Transverse colon (tissue), 4 donors: ENCODE measurements at places on chromosomes 7 and 10. TPM values are rescaled to one million over a fixed set of nuclear protein-coding genes. Genes with fewer than 3 reads are reported as not detected.

Gene GRID1
- total RNA-seq = 0.40 TPM

DNA sequence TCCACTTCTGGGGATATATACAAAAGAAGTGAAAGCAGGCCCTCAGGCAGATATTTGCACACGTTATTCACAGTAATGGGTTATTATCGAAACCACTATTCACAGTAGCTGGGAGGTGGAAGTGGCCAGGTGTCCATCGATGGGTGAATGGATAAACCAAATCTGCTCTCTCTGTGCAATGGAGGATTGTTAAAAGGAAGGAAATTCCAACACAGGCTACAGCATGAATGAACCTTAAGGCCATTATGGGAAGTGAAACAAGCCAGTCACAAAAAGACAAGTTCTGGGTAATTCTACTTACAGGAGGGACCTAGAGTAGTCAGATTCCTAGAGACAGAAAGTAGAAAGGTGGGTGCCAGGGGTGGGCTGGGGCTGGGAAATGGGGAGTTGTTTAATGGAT, 48.5 kb upstream of the BHLHA15 start:
- no peaks in the 10 kb centered on the region for H3K36me3 ChIP-seq
- no peaks in the 10 kb centered on the region for H3K27me3 ChIP-seq
- H3K27ac ChIP-seq = peak overlapping the region; percentile 7
- DNase-seq = no peak

Gene INSYN2A
- not detected for total RNA-seq

GRCh38 chr10:86113044-86113443, 253.6 kb downstream of the GRID1 start:
- no peaks in the 10 kb centered on the region for H3K4me1 ChIP-seq
- DNase-seq = no peak
- H3K4me3 ChIP-seq = no peak overlapping the region
- H3K27ac ChIP-seq = no peak overlapping the region

DNA sequence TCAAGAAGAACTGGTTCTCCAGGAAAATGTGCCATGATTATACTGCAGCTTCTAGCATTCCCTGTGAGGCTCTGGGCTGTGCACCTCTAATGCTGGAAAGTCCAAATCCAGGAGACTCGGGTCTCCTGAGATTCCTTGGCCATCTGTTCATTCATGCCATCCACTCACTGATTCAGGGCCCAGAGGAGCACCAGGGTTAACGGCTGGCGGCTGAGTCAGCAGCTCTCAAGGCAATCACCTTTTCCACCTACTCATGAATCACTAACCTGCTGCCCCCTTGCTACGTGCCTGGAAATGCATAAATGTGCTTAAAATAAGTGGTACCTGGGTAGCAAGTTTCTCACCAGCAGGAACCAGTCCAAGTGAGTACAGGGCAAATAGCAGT, 132.7 kb downstream of the KCNMA1 start:
- DNase-seq = no peak
- H3K36me3 ChIP-seq = no peaks in the 10 kb centered on the region
- H3K27me3 ChIP-seq = no peaks in the 10 kb centered on the region
- H3K27ac ChIP-seq = no peak overlapping the region
- no peaks in the 10 kb centered on the region for H3K4me1 ChIP-seq
- no peak overlapping the region for H3K4me3 ChIP-seq

DNA sequence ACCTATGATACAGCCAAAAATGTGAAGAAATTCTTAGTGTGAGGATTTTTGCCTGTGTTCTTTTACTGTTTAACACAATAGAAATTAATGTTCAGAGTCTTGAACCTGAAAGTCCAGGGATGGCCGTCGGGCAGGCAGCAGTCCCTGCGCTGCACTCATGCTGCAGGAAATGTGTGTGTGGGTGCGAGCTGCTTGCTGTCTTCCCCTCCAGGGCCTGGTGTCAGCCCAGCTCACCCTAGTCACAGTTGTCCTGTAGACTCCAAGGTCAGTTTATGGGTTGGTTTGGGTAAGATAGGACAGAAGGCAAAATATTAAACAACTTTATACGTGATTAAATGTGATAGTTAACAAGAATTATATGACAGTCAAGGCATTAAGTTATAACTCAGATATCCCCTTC, 78.7 kb downstream of the DYNC2I1 start:
- DNase-seq = no peak
- H3K4me3 ChIP-seq = no peak overlapping the region
- no peaks in the 10 kb centered on the region for H3K4me1 ChIP-seq
- H3K27ac ChIP-seq = no peak overlapping the region

- no peaks in the 10 kb centered on the region for H3K36me3 ChIP-seq
- H3K4me3 ChIP-seq = no peak overlapping the region
- no peaks in the 10 kb centered on the region for H3K27me3 ChIP-seq
- no peaks in the 10 kb centered on the region for H3K4me1 ChIP-seq
- H3K27ac ChIP-seq = no peak overlapping the region
- DNase-seq = no peak
Observed at GRCh38 chr7:157938211-157938610, 601.4 kb downstream of the DNAJB6 start.

Gene SPDYE16
- not detected for total RNA-seq

Gene VDAC2
- 129 TPM for total RNA-seq

- DNase-seq = no peak
- H3K4me1 ChIP-seq = no peaks in the 10 kb centered on the region
- H3K4me3 ChIP-seq = no peak overlapping the region
- no peaks in the 10 kb centered on the region for H3K36me3 ChIP-seq
- no peak overlapping the region for H3K27ac ChIP-seq
Observed at GRCh38 chr10:80598084-80598798, 60.5 kb downstream of the SH2D4B start.

GRCh38 chr10:121678631-121679174, 80.5 kb upstream of the FGFR2 start:
- no peak overlapping the region for H3K4me3 ChIP-seq
- H3K36me3 ChIP-seq = no peaks in the 10 kb centered on the region
- DNase-seq = no peak

DNA sequence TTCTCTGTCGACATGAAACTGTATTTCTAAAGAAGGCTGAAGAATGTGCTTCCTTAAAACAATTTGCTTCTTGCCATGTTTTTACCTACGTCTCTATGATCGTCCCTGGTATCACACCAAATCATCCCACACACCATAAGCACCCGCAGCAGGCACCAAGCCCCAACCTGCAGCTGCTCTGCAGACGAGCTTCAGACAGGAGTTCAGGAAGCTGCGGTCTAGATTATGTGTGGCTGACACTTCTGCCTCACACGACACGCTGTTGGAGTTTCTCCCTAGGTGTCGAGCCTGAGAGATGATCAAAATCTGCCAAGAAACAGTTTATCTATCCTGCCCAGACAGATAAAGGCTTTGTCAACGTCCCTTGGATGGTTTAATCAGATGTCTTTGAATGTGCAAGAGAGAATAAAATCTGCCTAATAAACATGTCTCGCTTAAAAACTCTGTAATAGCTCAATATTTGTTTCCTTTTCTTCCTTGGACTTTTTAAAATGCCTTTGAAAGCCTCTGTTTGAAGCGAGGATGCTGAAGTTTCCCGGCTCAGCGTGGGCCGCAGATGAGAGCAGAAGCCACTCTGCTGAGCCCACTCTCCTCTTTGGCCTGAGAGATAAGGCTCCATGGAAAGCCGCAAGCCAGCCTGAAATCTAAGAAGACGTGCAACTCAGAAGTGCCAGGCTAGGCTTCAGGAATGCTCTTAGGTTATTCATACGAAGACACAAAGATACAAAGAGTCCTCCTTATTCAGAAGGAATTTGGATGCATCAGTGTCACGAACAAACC, 158.3 kb upstream of the PFKP start:
- no peaks in the 10 kb centered on the region for H3K27me3 ChIP-seq
- no peak overlapping the region for H3K27ac ChIP-seq
- no peaks in the 10 kb centered on the region for H3K4me1 ChIP-seq
- no peak overlapping the region for H3K4me3 ChIP-seq
- DNase-seq = no peak

- no peak for DNase-seq
- H3K36me3 ChIP-seq = no peaks in the 10 kb centered on the region
- no peak overlapping the region for H3K4me3 ChIP-seq
Observed at GRCh38 chr10:91550021-91550420, 82.8 kb downstream of the PPP1R3C start.

- H3K27me3 ChIP-seq = no peaks in the 10 kb centered on the region
- no peak for DNase-seq
- H3K36me3 ChIP-seq = no peaks in the 10 kb centered on the region
Observed at GRCh38 chr10:91194497-91195179, 25.8 kb upstream of the PCGF5 start.

DNA sequence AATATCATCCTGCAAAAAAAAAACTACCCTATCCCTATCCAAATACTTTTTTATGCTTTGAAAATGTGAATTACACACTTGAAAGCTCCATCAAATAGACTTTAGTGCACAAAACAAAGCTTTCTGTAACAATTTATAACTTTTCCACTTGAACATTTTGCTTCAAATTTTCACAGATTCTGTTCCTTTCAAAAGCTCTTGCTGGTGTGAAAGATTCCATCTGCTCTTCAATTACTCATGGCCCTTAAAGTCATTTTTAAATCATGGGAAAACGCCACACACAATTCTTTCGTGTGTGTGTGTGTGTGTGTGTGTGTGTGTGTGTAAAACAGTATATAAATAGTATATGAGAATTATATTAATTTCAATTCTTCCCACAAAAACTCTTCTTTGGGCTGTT, 167.5 kb downstream of the PRPF18 start:
- no peaks in the 10 kb centered on the region for H3K27me3 ChIP-seq
- no peak for DNase-seq
- no peak overlapping the region for H3K4me3 ChIP-seq
- no peaks in the 10 kb centered on the region for H3K36me3 ChIP-seq

GRCh38 chr7:1040790-1041189, 3.6 kb upstream of the GPR146 start:
- no peaks in the 10 kb centered on the region for H3K27me3 ChIP-seq
- H3K4me1 ChIP-seq = peaks cover 37% of the 10 kb centered on the region
- no peak overlapping the region for H3K4me3 ChIP-seq
- no peak for DNase-seq
- peak overlapping the region; percentile 33 for H3K27ac ChIP-seq

- no peak for DNase-seq
- no peak overlapping the region for H3K27ac ChIP-seq
- no peaks in the 10 kb centered on the region for H3K36me3 ChIP-seq
- H3K4me3 ChIP-seq = no peak overlapping the region
- no peaks in the 10 kb centered on the region for H3K27me3 ChIP-seq
Observed at GRCh38 chr10:11252887-11253286, 235.2 kb downstream of the CELF2 start.

Gene LRRD1
- total RNA-seq = not detected

Gene RELN
- 1.5 TPM for total RNA-seq

GRCh38 chr7:125127304-125127703, 197.7 kb upstream of the POT1 start:
- H3K36me3 ChIP-seq = no peaks in the 10 kb centered on the region
- H3K27ac ChIP-seq = no peak overlapping the region
- no peak for DNase-seq
- H3K4me3 ChIP-seq = no peak overlapping the region
- H3K27me3 ChIP-seq = no peaks in the 10 kb centered on the region
- H3K4me1 ChIP-seq = no peaks in the 10 kb centered on the region

Gene RNF133
- 1.1 TPM for total RNA-seq
